ENCODE measurements at places on chromosomes 4 and X.

DNA sequence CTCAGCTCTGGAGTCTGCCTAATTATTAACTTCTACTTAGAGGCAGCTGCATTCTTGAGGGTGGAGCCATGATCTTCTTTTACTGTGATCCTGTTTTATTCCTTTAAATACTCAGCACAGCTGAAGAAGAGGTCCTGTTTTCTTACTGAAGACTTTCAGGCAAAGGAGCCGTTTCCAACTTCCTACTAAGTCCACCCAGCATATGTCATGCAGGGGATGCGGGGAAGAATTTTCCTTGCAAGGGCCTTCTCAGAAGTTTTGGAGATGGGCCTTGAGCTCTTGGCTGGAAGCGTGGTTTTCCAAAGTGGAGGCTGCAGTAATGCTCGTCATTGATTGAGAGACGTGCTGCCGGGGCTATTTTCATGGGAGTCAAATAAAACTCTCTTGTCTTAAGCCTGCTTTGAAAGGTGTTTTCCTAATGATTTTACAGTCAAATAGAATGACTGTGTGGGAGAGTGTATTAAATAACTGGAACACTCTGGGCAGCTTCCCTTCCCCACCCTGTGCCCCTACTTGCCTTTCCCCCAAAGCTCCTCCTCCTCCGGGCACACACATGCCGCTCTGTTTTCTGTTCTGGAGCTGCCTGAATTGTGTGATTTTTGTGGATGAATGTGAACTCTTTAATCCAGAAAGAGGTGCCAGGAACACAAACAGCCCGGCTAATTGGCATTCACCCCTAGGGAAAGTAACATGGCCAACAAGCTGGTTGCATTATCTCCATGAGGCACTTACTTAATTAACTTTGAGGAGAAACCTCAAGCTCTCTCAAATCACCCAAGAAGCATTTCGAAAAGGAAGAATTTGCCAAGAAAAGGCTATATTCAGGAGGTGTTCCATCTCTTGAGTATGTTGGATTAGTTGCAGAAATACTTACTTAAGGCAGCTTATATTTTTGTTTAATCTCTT, 28.1 kb downstream of the FGF2 start:
- DNase-seq = no peak

GRCh38 chr4:74190919-74191397, 33.0 kb downstream of the MTHFD2L start:
- DNase-seq = no peak

DNA sequence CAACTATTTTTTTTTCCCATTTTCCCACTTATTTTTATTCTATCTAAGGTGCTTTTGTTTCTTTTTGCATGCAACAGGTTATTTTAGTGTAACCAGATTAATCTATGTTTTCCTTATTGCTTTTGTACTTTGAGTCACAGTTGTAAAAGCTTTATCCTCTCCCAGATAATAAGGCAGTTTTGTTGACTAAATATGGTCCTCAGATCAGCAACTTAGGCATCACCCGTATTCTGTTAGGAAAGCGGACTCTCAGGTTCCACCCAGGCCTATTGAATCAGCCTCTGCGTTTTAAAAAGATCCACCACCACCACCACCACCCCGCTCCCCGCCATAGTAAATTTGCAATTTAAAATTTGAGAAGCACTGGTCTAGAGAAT, 58.6 kb upstream of the USP9X start:
- DNase-seq = no peak

GRCh38 chr4:169229571-169230028, 41.2 kb downstream of the SH3RF1 start:
- peak; percentile 88 for DNase-seq

DNA sequence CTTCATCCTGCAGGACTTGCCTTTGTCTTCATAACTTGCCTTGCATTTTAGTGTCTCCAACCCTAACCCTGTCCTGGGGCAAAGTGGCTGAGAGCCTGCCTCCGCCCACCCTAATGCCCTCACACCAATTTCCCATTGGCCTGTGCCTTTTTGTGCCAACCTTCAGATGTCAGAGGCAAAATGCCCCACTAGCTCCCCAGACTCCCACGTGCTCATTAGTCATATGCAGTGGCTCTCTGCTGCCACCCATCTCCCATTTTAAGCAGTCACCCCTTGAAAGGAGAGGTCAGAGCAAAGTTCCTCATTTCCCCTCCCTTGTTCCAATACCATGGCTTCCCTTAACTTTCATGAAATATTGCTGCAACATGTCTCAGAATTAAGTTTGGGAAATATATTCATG, 74.8 kb upstream of the PASD1 start:
- DNase-seq = no peak

GRCh38 chr4:173527103-173527891, 2.7 kb downstream of the HAND2 start:
- DNase-seq = no peak

GRCh38 chr4:4254199-4254598, 6.2 kb upstream of the TMEM128 start:
- DNase-seq = no peak

- peak; percentile 71 for DNase-seq
Measured at GRCh38 chr4:8315435-8316250, 46.1 kb downstream of the HTRA3 start.

DNA sequence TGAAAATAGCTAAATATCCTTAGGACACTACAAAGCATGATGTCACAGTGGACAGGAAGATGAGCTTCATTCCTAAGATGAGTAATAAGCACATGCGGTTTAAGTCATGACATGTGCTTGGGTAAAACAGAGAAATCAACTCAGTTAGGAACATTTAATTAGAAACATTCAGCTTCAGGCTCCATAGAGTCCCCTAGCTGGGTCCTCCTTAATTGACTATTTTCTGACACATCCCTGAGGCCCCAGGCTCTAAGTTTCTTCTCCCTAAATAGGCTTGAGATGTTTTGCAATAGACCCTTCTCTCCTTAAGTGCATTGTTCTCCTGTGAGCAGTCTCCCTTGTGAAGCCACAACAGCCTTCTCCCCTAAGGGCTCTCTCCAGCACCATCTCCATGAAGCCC, 70.4 kb upstream of the ANXA3 start:
- DNase-seq = peak; percentile 60
